Lower leg skin (tissue), 4 donors: ENCODE measurements at places on chromosomes 4 and X.

GRCh38 chrX:10356979-10357378, 200.2 kb downstream of the CLCN4 start:
- no peak for DNase-seq

GRCh38 chr4:65152205-65152604, 518.1 kb downstream of the EPHA5 start:
- DNase-seq = no peak

GRCh38 chrX:63032811-63033210, 318.3 kb downstream of the SPIN4 start:
- no peak for DNase-seq

DNA sequence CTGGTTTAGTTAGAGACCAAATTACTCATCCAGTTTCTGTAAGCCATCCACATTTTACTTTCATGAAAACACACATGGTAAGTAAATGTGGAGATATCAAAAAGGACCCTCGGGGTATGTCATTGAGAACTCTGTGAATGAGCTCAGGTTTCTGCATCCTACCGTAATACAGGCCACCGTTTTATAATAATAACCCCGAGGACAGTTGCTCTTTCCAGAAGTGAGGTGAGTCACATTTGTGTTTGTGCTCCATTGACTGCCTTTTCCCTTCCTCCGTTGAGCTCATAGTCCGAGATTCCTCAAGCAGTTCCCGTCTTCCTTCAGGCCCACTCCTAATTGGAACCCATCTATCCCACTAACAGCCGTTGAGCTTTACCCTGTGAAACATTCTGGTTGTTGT, 95.3 kb downstream of the GRID2 start:
- no peak for DNase-seq

GRCh38 chr4:7153711-7154110, 38.6 kb upstream of the SORCS2 start:
- DNase-seq = no peak

DNA sequence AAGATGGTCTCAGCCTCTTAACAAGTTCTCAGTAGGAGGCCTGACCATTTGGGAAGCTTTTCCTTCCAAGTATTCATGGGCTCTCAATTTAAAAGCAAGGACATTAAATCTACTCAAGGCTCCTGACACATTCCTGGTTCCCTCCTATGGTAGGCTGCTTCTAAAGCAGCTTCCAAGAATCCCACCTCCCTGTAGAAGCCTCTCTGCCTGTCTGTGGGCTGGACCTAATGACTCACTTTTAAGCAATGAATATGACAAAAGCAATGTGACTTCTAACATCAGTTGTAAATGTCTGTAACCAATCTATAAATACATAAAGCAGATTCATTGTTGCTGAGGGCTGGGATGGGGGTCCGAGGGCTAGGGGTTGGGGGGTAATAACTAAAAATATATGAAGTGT, 99.5 kb upstream of the FAM9B start:
- no peak for DNase-seq

GRCh38 chrX:4909348-4909747, 1195.9 kb upstream of the PRKX start:
- DNase-seq = no peak

GRCh38 chr4:95294321-95294720, 254.5 kb downstream of the UNC5C start:
- no peak for DNase-seq

DNA sequence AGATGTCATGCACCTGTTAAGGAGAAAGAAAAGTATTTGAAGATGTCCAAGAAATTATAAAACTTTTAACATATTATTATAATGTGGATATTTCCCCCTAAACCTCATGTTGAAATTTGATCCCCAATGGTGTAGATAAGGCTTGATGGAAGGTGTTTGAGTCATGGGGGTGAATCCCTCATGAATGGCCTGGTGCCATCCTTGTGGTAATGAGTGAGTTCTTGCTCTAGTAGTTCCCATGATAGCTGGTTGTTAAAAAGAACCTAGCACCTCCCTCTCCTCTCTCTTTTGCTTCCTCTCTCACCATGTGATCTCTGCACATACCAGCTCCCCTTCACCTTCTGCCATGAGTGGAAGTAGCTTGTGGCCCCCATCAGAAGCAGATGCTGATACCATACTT, 176.6 kb upstream of the NR3C2 start:
- no peak for DNase-seq

- no peak for DNase-seq
Measured at GRCh38 chr4:107806196-107806595, 18.5 kb upstream of the SGMS2 start.

- no peak for DNase-seq
Measured at GRCh38 chr4:123412091-123412505, 15.5 kb downstream of the SPRY1 start.

DNA sequence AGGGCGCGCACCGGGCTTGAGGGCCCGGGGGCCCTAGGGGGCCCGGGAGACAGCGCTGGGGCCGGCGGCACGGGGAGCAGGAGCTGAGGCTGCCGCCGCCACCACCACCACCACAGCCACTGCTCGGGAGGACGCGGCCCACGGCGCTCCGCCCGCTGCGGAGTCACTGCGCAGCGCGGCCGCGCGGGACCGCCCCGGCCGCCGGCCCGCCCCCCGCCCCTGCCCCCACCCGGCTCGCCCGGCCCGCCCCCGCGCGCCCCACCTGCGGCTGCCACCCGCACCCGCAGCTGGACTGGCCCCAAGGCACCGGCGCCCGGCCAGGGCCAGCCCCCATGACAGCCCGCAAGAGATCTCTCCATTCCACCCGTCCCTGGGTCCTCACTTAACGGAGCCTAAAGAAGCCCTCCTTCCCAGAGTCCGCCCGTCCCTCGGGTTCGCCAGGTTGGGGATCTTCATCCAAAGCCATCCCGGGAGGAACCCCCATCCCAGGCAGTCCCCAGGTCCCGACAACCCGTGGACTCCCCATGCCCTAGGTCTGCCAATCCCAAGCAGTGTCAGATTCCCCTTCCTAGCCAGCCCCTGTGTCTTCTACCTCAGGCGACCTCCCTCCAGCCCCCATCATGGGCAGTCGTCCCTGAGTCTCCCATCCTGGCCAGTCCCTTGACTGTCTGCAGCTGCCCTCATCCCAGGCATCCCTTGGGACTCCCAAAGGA, 40.0 kb upstream of the IQSEC2 start:
- no peak for DNase-seq

GRCh38 chr4:2059046-2059725, at the start of gene NAT8L:
Gene NAT8L, plus strand, starts transcription at chr4:2059327. Its CDS starts 185 bp downstream, at chr4:2059512.
- no peak for DNase-seq

DNA sequence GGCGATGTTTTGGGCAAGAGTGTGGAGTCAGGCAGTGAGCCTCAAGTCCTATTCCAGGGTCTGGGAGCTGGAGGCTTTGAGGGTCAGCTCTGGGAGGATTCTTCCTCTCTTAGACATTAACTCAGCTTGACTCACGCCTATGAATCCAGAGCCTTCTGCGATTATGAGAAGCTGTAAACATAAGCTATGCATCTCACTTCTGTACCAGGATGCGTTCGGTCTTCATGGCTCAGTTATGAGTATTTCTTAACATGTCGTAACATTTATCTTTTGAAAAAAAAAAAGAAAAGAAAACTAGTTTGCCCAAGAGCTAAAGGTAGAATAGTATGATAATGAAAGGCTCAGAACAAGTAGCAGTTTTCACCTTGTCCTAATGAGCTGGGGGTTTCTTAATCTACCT, 4.6 kb downstream of the SHROOM2 start:
- no peak for DNase-seq

GRCh38 chrX:1657367-1658070, 42.7 kb downstream of the ASMT start:
- no peak for DNase-seq

DNA sequence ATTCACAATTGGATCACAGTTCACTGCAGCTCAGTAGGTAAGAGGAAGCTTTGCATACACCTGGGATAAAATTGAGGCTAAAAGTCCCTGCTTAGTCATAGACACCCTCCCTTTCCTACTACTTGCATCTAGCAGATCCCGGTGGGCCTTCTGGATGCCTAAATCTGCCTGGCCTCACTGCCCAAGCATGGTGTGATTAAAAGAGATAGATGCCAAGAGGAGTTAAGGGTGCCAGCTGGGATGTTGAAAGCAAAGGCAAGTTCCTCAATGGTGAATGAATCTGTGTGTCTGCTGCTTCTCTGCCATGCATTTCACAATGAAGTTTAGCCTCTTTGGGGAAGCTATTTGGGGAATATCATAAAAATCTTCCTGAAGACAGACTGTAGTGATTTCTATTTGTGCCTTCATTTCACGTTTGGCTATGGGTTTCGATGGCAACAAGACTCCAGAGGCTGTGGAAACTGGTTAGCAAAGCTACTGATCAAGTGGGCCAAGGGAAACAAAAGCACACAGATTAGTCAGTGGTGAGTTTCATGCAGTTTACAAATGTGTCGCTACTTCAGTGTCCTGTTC, 534.0 kb downstream of the ANKRD50 start:
- DNase-seq = no peak

- DNase-seq = no peak
Measured at GRCh38 chr4:31051565-31051964, 331.4 kb downstream of the PCDH7 start.

DNA sequence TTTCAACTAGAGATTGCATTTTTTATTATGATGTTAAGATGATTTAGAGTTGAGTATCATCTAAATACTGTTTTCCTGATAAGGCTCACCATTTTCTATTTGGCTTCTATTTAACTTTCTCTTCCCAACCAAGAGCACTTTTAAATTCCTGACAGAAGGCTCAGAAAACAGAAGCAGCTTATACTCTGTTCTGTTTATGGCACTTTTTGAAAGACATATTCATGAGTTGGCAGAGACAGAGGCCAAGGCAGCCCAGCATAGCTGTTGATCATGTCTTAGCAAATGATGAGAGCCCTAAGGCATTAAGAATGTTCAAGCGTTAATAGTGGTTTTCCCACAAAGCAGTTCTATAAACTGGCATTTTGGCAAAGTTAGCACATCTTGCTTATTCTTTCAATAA, 330.3 kb downstream of the TRAM1L1 start:
- DNase-seq = no peak

GRCh38 chr4:109205186-109205585, 97.3 kb downstream of the COL25A1 start:
- DNase-seq = no peak

DNA sequence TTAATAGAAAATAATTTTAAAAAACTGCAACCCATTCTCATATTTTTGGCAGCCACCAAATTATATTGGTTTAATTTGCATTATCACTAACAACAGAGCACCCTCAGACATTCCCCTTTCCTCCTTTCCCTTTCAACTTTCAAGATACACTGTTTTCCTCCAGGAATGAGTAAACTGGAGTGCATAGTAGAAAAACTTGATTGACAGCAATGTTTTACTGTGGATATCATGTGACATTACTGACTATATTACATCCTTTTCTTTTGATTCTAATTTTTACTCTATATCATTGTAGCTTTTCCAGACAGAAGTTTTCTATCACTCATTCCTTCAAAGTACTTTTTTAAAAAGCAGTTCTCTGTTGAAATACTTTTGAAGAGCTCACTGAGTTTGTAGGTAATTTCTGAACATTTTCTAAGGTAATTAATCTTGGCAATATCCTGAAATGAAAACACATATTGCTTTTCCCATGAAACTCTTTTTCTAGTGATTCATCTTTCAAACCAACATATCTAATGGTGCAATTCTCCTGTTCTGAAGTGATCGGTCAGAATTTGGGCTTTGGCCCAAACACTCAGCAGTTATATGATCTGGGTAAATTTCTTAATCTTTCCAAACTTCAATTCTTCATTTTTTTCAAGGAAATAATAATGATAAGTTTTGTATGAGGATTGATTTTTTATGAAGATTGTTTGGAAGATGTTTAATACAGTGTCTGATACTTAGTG, 920.4 kb upstream of the EPHA5 start:
- no peak for DNase-seq

- no peak for DNase-seq
Measured at GRCh38 chrX:103727115-103727514, 16.4 kb downstream of the TMEM31 start.

- DNase-seq = no peak
Measured at GRCh38 chr4:121053601-121054143, 18.7 kb downstream of the NDNF start.
